ENCODE measurements at places on chromosomes 3 and 15.

DNA sequence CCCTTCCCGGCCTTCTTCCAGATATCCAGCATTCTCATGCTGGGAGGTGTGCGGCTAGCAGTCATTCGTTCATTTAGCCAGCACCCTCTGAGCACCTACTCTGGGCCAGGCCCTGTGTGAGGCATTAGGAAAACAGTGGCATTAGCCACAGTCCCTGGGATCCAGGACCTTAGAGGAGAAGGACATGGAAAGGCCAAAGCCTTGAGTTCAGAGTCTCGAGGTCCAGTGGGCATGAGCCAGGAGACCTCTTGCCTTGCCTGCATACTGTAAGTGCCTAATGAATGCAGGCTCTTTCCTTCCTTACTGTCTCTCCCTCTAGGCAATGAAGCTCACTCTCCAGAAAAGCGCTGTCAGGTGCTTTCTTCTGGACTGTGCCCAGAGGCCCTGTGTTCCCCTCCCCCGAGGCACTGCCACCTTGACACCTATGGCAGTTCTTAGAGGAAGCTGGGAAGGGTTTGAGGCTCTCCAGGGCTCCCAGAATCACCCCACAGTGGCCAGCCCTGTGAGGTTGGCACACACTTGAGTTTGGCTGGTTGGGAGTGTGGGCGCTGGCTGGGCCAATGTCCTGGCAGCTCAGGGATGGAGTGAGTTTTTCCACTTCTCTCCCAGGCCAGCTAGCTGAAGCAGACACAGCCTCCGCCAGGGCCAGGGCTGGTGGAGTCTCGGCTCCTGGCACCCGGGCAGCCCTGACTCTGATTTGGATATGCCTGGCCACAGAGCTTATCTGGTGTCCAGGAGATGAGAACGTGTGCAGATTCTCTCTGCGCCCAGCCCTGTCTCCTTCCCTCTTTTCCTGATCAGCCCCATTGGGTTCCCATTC, 5.4 kb downstream of the CORO2B start:
- DNase-seq: no peak

GRCh38 chr3:173750095-173750494, 352.6 kb downstream of the NLGN1 start:
- no peak for DNase-seq

- DNase-seq: no peak
These were observed 10.7 kb upstream of the SPTBN5 start for GRCh38 chr15:41904541-41905005.

DNA sequence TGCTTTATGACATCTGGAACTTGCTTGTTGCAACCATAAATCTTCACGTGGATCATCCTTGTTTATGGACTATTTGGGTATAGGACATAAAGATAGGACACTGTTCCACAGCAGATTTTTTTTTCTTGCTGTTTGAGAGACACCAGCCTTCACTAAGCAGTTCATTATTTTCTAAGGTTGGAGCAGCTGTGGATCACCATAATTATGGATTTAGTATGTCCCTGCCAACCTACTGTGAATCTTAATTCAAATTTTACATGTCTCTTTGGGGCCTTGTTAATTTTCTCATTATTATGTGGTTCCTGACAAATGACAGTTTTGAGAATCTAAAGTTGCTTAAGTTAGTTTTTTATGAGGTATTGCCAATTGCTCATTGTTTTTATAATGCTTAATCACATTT, 161.2 kb downstream of the B3GALNT1 start:
- DNase-seq: no peak

GRCh38 chr15:42111924-42112323, 17.6 kb upstream of the PLA2G4D start:
- no peak for DNase-seq

- DNase-seq: no peak
These were observed 103.1 kb upstream of the DAZL start for GRCh38 chr3:16708285-16708684.

DNA sequence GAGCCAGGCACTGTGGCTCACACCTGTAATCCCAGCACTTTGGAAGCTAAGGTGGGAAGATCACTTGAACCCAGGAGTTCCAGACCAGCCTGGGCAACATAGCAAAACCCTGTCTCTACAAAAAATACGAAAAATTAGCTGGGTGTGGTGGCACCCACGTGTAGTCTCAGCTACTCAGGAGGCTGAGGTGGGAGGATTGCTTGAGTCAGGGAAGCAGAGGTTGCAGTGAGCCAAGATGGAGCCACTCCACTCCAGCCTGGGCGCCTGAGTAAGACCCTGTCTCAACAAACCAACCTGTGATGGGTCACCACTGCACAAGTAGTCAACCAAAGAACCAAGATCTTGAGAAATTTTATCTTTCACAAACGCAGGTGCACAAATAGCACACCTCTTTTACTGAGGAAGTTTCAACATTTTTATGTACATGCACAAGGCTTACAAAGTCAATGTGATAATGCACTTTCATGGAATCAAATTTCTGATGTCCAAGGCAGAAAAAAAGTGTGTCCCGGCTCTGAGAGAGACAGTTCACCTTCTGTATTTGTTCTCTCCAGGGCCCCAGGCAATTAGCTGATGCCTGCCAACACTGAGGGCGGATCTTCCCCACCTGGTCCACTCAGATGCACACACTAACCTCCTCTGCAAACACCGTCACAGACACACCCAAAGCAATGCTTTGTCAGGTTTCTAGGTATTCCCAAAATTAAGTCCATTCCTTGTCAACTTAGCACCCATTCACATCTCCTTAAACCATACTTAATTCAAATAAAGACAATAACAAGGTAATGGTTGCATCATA, 12.4 kb downstream of the ACAA1 start:
- DNase-seq: no peak

GRCh38 chr3:167709690-167710089, 25.0 kb downstream of the PDCD10 start:
- no peak for DNase-seq

DNA sequence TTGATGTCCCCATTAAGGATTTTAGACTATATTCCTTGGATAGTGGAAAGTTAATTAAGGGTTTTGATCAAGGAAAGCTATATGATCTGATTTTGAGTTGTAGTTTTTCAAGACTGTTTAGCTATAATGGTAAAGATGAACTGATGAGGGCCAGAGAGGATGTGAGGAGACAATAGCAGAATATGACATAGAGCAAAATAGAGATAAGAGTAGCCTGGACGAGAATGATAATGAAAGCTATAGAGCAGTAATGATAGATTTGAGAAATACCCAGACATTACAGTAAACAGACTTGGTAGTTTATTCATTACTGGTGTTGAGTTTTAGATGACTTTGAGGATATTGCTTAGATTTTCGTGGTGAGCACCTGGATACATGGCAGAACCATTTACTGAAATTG, 3.8 kb downstream of the SUCNR1 start:
- DNase-seq: no peak

DNA sequence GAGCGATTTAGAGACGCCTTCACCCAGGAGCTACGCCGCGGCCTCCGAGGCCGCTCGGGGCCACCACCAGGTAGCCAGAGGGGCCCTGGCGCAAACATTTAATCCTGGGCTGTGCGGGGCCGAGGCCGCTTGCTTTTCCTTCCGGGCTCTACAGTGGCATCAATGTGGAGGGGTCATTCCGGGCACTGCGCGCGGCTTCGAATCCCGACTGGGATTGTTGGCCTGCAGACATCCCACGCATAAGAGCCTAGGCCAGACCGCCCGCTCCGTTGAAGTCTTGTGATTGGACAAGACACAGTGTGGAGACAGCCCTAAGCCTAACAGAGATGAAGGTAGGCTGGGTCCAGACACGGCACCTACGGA, 568 bp upstream of the NCBP2 start:
- DNase-seq: no peak

DNA sequence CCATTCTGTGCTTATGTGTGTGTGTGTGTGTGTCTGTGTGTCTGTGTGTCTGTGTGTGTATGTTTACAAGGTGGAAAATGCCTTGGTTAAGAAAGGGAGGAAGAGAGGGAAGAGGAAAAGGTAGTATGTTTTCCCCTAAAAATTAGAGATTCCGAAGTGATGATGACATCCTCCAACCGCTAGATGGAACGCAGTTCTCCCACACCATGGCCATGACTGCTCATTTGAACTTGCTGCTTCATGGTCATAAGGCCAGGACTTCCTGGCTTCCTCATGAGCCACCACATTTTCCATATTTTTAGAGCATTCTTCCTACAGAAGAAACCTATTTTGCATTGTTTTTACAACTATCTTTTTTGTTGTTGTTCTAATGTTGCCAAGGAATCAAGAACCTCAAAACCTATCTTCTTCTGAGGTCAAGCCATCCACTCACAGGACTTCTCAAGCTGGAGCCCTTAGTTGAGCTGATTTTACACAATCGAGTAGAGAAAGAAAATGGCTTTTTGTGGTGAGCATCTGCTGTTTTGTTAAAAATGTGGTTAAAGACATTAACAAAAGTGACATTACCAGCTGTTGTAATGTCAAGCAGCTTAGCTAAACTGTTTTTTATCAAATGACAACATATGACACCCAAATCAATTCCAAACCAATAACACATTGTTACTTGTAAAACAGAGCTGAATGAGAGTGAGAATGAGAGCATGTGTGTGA, 1091.0 kb downstream of the FHIT start:
- DNase-seq: no peak

GRCh38 chr3:196927571-196928453, 14.5 kb downstream of the NCBP2 start:
- no peak for DNase-seq

DNA sequence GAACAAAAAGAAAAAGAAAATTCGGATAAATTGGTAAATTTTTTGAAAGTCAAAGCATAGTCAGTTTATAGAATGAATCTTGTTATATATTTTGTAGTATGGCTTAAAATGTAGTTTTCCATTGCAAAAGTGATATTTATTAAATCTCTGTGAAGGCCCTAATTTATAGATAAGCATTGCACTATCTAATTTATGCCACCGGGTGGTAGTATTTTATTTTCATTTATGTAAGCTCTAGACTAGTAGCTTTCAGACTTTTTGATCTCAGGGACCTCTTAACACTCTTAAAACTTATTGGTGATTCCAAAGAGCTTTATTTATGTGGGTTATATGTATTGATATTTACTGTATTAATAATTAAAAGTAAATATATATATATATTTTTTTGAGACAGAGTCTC, 133.9 kb upstream of the LRRFIP2 start:
- no peak for DNase-seq

- no peak for DNase-seq
These were observed 4.7 kb downstream of the CEP152 start for GRCh38 chr15:48806151-48806550.

DNA sequence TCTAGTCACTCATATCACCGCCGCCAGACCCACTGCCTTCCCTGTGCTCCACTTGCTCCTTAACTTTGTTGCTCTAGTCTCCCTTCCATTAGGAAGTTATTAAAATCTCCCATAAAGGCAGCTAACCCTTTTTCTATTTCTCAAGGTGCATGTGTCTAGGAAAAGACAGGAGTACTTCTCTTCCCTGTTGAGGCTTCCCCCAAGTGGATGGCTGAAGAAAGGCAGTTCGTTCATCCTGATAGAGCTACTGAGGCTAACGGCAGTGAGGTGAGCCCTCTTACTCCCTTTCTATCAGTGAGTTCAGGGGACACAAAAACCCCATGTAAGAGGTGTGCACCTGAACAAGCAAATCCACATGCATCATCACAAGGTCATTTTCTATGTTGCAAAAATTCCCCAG, 397.8 kb downstream of the IGSF11 start:
- no peak for DNase-seq

DNA sequence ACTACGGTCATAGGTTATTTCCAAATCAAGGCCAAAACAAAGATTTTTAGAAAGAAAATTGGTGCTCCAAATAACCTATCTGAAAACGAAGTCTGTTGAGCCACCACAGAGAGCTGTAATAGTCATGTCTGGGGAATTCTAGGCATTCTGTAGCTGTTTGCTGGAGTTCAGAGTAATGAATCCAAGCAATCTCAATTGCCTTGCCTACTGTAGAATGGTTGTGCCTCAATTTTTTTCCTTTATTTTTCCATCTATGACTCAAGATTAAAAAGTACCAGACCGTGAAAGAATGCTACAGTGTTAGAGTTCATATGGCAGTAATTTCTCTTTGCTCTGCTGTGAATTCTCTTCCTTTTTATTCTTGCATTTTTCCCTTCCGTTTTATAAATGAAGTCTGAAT, 1007.2 kb upstream of the ALCAM start:
- no peak for DNase-seq

GRCh38 chr3:46495901-46496456, 1.8 kb upstream of the RTP3 start:
- no peak for DNase-seq

DNA sequence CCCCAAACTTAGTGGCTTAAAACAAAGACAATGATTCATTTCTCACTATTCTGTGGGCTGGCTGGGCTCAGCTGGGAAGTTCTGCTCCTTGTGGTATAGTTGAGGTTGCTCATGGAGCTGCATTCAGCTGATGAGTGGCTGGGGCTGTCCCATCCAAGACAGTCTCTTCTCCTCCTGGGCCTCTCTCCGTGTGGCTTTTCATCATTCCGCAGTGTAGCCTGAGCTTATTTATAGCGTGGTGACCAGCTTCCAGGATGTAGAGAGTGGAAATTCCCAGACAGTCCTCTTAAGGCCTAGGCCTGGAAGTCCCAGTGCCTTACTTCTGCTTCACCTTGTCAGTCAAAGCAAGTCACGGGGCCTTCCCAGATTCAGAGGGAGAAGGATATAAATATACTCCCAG, 136.7 kb upstream of the DAZL start:
- no peak for DNase-seq

DNA sequence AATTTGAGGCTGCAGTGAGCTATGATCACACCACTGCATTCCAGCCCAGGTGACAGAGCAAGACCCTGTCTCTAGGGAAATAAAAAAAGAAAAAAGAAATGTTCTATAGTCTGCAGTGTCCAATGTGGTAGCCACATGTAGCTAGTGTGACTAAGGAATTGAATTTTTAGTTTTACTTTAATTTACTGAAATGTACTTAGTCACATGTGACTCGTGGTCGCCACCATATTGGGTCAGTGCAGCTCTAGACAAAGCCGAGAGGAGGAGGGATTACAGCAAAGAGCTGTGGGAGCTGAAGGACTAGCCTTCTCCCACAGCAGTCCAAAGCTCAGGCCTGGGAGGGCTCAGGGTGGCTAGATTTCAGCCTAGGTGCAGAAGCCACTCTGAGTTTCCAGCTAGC, 65.9 kb upstream of the NTRK3 start:
- no peak for DNase-seq

- no peak for DNase-seq
These were observed 74.6 kb upstream of the FGF12 start for GRCh38 chr3:192801985-192802384.

DNA sequence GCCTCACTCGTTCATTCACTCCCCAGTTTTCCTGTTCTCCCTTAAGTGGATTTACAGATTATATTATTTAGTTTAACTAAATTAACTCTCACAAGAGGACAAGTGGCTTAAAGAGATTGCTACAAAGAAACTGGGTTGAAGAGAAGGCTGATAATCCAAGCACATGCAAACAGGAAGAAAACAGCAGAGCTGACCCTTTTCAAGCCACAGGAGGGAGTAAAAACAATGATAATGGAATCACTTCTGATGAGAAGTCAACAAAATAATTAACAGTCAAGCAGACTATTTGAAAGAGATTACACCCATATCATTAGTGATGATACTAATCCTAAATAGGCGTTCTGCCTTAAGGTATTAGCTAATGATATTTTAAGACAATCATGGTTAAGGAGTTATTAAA, 31.7 kb downstream of the BOC start:
- no peak for DNase-seq
